ENCODE measurements at places on chromosomes 6 and 20.

- DNase-seq: no peak
Observed at GRCh38 chr6:129894921-129895320, 33.8 kb upstream of the TMEM244 start.

- DNase-seq: peak; percentile 8
Observed at GRCh38 chr6:68967549-68968300, 332.6 kb downstream of the ADGRB3 start.

GRCh38 chr20:1577906-1578305 lies 20.4 kb upstream of the SIRPD start:
- DNase-seq: no peak

GRCh38 chr20:10481676-10482075 lies 46.6 kb downstream of the SLX4IP start:
- DNase-seq: no peak

DNA sequence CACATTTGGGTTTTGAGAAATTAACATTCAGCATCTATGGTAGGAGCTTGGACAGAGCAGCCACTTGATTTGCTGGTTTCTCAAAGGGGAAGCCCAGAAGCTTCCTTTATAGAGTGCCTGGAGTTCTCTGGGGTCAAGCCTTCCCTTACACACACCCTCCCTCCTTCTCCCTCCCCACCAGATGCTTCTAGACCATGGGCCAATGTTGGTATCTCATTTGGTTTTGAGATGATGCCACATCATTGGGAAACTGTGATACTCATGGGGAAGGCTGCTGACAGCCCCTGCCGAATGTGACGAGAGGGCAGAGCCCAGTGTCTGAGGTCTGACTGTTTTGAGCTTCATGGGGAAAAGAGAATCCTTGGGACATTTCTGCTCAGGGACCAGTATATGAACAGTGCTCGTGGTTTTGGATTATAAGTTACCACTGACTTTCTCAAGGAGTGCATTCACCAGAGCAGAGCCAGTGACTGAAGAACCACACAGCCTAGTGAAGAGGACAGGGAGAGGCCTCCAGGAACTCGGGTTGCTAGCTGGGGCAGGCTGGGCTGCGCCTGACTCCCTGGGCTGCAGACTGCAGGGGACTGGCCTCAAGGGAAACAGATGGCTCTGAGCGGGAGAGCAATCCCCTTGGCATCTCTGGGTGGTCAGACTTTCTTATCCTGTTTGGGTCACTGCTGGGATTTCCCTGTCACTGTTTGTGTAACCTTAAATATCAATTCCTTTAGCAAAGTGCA lies 46.4 kb upstream of the CST5 start:
- no peak for DNase-seq

DNA sequence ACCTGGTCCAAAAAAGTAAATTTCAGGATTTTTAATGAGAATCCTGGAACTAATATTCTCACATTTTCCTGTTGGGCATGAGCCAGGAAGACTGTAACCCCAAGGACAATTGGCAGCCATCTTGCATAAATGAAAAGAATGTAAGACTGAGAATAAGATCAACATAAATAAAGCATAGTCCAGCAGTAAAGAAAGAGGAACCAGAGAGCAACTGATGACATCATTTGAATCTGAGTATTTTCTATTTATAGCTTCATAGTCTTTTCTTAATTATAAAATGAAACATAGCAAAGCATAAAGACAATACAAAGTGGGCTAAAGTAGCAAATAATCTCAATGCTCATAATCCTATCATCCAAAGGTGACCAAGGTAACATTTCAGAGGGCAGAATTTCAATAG lies 26.6 kb upstream of the FBXL4 start:
- no peak for DNase-seq

Data from astrocyte (in vitro differentiated cells and primary cell).